Stimulated activated CD4-positive, alpha-beta T cell treated with anti-CD3 and anti-CD28 coated beads, Interleukin-15, amount 100 ng/mL, for 1 hour (primary cell): ENCODE measurements at places on chromosomes 7 and 10.

GRCh38 chr10:100909501-100910263 is 3.1 kb upstream of the SLF2 start:
- DNase-seq, result no peak

DNA sequence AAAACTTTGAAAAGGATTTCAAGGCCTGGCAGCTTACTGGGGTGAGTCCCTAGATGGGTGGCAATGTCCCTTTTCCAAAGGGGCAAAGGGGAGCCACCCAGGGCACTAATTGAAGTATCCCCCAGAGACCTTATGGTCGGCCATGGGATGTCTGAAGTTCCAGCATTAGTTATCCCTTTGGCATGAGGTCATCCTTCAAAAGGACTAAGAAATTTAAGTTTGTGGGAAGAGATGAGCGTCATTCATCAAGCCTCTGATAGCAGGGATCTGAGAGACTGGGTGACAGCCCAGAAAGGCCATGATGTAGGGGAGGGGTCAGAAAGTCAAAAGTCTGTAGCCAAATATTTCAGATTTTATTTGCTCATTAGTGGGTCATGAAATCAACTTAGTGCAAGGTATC is 195.3 kb downstream of the ZNF438 start:
- no peak for DNase-seq

DNA sequence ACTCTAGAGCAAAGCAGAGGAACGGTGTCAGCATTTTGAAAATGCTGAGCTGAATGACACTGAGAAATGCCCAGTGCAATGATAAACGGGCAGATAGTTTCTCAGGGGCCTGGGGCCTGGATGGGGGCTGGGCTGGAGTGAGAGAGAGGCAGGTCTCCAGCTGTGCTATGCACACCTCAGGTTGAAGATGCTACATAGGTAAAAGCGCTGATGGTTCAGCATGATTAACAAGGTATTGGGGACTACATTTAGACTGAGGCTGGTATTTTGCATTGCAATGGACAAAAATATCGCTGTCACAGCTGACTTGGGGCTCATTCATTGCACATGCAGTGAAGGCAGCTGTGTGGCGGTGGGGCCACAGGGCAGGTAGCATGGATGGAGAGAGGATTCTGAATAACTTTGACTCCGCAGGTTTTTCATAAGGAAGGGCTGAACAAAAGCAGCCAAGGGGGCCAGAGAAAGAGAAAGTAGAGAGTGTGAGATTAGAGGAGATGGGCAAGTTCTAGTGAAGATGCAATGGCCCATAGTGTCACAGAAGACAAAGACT is 290.8 kb upstream of the ZNF32 start:
- DNase-seq, result no peak

DNA sequence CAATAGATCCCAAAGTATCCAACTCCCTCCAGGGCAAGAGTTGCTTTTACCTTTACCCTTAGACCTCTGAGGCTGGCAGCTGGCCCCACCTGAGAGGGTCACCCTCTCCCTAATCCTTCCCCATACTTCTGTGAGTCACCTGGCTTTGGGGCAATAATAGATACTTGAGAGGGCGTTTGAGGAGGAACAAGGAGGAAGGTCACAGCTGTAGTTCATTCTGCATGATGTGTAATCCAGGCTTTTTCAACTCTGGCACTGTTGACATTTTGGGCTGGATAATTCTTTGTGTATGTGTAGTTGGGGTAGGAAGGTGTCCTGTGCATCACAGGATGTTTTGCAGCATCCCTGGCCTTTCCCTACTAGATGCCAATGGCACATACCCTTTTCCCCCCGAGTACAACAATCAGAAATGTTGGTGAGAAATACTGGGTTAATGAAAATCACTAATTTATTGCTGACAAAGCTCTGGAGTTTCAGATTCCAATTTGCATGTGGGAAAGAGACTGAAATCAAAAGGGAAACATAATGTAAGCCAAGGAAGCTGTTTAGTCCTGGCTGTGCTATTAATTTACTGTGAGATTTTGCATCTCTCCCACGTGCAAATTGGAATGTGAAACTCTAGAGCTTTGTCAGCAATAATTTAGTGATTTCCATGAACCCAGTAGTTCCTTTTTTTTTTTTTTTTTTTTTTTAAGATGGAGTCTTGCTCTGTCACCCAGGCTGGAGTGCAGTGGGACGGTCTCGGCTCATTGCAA is 3.6 kb downstream of the BLVRA start:
- DNase-seq, result no peak

- DNase-seq, result no peak
Observed at GRCh38 chr10:63487990-63488389, 22.2 kb upstream of the JMJD1C start.

DNA sequence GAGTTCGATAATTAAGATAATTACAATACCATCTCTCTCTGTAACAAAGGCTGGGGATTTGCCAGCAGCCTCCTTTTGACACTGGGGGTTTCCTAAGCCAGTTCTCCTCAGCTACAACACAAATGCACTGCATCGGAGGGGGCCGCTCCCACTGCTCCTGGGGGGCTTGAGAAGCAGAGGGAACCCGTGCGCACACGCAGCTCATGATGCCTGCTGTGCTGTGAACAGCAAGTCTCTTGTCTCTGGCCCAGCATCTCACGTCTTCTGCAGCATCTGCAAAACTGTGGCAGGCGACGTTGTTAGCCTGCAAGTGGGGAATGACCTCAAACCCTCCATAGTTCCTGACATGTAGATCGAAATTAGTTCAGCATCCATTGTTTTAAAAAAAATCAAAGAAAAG is 5.5 kb downstream of the VIPR2 start:
- DNase-seq, result no peak

- no peak for DNase-seq
Observed at GRCh38 chr10:78196964-78197363, 163.3 kb downstream of the RPS24 start.

DNA sequence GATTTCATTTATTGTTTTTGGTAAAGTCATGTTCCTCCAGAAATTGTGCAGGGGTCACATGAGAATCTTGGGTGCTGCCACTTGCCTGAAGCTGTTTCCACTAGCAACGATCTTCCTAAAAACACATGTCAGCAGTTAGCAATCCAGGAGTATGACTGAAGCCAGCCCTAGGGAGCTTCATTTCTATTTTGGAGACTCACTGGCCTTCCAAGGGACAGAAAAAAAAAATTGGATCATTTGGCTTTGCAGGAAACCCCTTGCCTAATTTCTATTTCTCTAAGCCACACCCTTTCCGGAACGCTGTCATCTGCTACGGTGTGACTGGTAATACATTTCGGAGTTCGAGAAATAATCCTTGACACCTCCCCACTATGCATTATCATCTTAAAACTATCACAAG is 204.7 kb downstream of the TAX1BP1 start:
- DNase-seq, result no peak

DNA sequence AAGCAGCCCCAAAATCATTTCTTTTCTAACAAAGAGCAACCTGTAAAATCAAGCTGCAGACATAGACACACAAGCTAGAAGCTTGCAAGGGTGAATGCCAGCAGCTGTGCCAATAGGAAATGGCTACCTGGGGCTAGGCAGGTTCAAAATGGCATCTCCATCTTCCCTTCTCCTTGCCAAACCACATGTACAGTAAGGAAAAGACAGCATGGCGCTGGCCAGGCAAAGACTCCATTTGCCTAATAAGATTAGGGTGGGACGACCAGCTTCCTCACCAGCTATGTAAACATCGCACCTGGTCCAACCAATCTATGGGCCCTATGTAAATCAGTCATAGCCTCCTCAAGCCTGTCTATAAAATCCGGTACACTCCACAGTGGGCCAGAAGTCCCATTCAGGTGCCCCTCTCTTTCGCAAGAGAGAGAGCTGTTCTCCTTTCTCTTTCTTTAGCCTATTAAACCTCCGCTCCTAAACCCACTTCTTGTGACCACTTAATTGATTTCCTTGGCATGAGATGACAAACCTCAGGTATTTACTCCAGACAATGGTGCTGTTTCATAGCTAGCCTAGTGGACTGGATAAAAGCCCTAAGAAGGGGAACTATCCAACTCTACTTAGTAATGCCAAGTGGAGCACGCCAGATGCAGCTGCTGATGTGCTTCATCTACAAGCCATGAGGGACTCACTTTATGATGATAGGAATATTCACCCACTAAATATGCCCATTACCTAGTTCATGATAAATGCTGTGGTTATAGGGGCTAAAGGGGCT is 44.1 kb downstream of the HTR7 start:
- DNase-seq, result no peak

DNA sequence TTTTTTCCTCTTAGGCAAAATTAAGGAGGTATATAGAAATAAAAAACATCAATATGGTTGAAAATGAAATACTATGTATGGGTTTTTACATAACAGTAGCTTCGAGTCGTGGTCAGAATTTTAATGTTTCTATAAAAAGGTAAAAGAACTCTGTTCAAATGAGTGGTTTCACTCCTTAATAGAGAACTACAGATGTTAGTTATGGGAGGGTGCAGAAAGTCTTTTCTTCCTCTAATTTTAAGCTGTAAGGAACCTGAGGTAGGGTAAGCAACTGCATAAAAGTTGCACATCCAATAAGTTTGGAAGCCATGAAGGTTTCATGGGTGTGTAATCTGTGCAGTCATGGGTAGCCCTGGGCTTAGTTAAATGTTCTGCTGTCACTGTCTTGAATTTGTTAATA is 141.3 kb downstream of the SUGCT start:
- no peak for DNase-seq

DNA sequence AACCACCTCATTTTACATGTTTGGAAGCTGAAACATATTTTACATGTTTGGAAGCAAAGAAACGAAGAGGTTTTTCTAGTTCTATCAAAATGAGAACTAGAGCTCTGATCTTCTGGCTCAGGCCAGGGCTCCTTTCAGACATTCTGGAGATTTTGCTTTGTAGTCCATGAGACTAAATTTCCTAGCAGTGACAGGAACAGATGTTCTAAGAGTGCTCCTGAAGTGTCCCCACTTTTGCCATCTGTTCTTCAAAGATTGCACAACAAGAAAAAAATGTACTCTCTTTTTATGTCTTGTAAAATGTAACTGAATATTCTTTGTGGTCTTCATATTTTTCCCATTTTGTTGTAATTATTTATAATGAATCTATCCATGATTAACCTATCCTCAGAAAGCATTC is 196.4 kb upstream of the PCLO start:
- no peak for DNase-seq

DNA sequence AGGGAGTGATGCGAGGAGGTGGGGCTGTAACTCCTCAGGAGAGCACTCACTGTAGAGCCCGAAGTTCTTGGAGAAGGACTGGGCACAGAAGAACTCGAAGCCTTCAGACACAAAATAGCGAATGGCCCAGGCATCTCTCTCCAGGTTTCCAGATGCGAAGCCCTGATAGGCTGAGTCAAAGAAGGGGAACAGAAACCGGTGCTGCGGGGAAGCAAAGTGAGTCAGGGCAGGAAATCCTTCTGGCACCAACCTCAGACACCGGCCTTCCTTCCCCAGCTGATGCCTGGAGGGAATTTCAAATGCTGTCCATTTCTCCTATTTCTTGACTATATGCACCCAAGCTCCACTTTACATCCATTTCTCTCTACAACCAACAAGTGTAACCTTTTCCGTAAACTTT is 26.8 kb downstream of the GOT1 start:
- DNase-seq, result no peak

DNA sequence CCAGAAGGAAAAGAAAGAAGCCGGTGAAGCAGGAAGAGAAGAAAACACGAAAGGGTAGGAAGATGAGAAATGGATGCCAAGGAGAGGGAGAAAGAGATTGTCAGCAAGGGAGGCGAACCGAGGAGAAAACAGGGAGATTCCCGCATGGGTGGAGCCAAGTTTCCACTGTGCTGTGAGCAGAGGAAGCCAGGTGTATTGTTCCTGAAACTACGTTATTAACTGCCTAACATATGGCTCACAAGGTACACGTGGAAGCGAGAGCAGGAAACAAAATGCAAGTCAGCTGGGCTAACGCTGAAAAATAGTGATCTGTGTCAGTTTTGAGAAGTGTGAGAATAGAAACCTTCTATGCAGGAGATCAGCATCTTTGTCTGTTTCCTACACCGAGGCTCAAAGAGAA is 20.4 kb upstream of the HIPK2 start:
- DNase-seq, result no peak

GRCh38 chr10:94307046-94307615 is 55.6 kb downstream of the NOC3L start:
- DNase-seq, result no peak

- DNase-seq, result no peak
Observed at GRCh38 chr7:130180571-130181262, 24.5 kb downstream of the TMEM209 start.

DNA sequence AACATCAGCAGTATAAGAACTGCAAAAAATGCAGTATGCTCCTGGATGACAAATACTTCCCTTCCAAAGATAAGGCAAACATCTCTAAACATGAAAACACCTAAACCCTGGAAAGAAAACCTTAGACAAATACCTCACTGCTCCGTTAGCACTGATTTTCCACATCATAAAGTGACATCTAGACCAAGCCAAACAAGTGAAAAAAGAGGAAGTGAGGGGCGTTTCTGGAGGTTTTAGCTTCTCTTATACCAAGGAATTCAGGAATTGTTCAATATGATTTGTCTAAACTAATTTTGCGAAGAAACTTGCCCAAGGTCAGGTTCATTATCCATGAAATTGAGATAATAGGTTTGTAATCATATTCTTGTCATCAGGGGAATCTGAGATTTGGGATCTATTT is 279.7 kb downstream of the ADRA2A start:
- no peak for DNase-seq

DNA sequence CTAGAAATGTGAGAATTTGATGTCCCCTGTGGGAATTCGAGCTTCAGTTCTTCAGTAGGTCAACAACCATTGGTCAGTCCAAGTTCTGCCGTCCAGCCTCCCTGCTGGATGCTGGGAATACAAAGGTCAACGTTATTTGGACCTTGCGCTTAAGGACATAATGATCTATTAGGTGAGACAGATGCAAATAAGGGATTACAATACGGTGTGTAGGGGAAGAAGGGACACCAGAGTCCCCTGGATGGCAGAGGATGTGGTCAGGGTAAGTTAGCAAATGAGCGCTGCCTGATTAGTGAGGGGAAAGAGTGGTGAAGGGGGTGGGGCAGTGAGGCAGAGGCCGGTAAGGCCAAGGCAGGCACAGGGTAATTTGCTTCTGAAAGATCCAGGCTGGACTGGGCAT is 16.2 kb downstream of the CCNY start:
- no peak for DNase-seq

DNA sequence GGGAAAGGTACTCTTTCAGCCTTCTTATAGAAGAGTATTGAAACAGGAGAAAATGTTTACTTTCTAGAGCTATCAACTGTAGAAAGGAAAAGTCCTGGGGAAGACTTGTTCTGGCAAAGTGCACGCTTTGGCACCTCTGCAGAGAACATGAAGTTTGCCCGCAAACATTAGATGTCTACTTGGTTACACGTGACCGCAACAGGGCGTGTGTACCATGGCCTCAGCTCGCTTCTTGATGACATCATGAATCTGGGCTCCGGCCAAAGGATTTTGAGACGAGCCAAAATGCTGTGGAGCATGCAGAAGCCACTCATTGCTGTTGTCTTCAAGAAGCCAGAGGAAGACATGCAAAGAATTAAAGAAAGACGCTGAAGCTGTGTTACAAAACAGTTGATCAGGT is 8.6 kb upstream of the TAS2R60 start:
- no peak for DNase-seq

GRCh38 chr7:39304178-39304577 is 262.0 kb upstream of the YAE1 start:
- no peak for DNase-seq

GRCh38 chr10:124366825-124367224 is 51.9 kb downstream of the OAT start:
- no peak for DNase-seq
